NCI-H1105 treated with DMSO at 0.1 percent for 48 hours (cell line): ENCODE measurements at places on chromosomes 1 and 21.

DNA sequence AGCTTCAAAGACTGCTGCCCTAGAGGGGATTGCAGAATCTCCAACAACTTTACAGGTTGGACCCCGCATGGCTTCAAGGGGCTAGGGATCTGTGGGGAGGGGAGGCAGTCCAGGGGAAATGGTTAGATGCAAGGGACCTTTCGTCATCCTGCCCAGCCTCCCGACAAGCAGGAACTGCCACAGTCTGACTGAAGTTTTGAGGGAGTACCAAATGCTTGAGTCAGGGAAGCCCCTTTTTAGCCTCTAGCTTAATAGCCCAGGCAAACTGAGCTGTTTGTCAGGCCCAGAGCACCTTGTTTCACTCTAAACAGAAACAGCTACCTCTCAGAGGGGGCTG lies 1.1 kb downstream of the TOR3A start:
- DNase-seq = no peak

DNA sequence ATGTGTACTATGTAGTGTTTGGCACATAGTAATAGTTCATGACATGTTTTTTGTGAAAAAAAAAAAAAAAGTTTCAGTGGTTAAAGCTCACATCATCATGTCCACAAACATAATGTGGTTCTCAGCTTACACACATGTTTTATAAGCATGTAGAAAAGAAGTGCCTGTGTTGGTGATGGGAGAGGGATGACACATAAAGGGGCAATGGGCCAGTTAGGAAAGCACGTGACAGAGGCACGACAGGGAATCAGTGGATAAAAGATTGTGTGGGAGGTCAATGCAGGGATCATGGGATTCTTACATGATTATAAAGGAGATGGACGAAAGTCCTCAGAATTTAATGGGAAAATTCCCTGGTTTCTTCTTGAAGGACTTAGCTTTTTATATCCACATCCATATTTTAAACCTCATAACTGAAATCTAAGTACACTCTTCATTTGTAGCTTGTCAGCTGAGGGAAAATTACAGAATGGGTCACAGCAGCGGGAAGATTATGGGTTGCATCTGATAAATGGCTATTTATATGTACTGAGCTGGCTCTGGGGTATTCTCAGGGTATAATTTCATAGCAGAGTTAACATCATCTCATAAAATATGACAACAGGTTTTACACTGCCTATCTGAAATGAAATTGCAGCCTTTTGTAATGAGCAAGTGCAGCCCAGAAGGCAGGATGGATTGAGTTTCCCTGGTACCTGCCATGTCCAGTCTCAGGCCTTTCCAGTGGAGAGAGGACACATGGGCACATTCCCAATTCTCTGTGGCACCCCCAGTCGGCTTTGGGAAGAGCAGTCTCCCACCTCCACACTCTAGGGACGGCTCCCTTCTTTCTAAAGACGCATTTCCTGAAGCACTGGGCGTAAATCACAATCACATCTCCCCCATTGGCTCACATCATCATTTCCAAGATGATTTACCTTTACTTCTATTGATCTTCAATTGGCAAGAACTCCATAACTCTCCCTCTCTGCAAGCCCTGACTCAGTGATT lies 42.3 kb upstream of the NHLH2 start:
- DNase-seq = no peak

- DNase-seq = no peak
Observed at GRCh38 chr1:206513312-206514111, 6.2 kb downstream of the RASSF5 start.

DNA sequence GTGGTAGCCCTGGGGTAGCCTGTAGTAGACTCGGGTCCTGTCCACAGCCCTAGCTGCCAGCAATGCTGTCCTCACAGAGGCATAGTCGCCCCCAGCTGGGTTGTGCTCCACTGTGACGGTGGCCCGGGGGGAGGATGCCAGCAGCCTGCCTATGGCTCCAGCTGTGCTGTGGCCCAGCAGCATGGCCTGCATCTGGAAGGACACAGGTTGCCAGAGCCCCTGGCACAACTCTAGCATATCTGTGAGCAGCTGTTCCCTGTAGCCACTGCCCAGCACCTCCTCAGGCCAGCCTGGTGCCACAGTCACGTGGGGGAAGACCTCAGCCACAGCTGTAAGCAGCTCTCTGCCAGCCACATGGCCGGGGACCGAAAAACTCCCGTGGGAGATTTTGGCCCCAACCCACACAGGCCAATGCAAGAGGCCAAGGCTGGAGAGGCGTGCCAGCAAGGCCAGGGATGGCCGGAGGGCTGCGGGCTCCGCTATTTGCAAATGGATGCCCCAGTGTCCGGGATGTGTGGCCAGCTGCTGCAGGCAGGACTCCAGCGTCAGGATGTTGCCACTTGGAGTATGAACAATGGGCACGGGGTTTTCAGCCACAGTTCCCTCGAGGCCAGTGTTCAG lies 13.9 kb downstream of the FAM151A start:
- DNase-seq = no peak

DNA sequence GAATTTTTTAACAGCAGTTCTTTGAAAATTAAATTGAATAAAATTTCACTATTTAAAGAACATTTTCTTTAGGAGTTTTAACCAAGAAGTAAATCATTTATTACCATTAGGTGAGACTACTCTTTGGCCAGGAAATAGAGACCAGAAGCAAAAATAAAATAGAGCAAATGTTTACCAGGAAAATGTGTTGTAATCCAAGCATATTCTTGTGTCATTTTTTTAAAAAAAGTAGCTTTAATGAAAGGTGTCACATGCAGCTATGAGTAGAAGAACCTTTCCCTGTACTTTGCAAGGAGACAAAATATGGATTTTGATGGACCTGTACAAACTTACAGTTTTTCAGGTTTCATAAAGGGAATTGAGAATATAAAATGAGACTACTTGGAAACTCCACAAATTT lies 140.8 kb downstream of the NFIA start:
- DNase-seq = no peak

GRCh38 chr1:164598719-164599118 lies 39.7 kb downstream of the PBX1 start:
- DNase-seq = no peak
